ENCODE measurements at places on chromosomes 3 and 15.
A peak's percentile ranks its signal among the peaks of the same experiment; 100 is the strongest.

GRCh38 chr3:127383656-127384179, 95.9 kb upstream of the PRR20G start:
- DNase-seq: no peak

DNA sequence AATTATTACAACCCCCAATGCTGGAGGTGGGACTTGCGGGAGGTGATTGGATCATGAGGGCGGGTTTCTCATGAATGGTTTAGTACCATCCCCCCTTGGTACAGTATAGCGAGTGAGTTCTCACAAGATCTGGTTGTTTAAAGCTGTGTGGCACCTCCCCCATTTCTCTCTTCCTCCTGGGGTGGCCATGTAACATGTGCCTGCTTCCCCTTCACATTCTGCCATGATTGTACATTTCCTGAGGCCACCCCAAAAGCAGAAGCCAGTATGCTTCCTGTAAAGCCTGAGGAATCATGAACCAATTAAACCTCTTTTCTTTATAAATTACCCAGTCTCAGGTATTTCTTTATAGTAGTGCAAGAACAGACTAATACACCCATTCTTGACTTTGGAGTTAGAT, 20.3 kb upstream of the PROK2 start:
- DNase-seq: no peak

DNA sequence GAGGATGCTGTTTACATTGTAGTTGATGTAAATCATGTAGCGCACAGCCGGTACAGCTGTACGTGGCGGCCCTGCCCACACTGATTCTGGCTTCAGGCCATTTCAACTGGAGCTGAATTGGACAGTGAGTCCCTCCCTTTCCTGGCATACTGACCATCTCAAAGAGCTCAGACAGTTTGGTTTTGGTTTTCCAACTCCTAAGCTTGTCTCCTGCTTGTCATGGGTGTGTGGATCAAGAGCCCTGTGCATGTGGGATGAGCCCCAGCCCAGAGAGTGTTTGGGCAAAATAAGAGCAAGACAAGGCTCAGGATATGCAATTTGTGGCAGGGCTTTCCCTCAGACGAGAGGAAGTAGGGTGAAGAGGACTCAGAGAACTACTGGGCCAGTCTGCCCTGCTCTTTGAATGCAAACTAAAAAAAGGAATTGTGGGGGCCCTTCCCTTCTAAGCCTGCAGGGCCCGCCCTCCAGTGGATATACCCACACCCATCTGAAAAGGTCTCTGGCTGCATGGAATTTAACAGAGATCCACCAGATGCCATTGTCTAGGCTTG, 13.3 kb downstream of the ITGA11 start:
- no peak for DNase-seq

- no peak for DNase-seq
Observed at GRCh38 chr3:127847236-127847720, 25.0 kb upstream of the MGLL start.

GRCh38 chr3:124861041-124861440, 26.1 kb downstream of the ITGB5 start:
- DNase-seq: no peak

DNA sequence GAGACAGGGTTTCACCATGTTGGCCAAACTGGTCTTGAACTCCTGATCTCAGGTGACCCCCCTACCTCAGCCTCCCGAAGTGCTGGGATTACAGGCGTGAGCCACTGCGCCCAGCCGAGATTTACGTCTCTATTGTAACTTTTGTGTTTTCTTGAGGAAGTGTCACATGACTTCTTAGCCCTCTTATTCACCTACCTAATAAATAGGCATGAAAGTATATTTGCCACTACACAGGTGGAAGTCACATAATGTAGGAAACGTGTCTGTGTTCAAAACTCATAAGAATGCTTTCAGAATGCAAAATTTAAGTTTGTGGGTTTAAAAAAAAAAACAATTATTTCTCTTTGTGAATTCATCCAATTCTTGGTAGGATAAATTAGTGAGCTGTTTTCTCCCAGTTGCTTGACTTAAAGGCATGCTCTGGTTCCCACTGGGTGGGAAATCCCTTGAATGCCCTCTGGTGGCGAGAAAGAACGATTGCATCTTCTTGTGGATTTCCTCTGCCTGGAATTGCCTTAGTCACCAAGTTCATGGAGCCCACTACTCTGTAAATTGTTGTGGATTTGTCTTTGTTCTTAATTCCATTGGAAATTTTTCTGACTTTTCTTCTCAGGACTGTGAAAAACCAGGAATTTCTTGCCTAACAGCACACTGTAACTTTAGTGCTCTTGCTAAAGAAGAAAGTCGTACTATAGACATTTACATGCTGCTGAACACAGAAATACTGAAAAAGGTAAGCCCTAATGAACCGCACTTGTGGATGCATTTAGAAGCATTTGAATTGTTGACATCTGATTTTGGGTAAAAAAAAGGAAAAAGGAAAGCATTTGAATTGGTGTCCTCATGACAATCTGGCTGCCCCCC, 82.2 kb upstream of the CTDSPL start:
- peak; percentile 41 for DNase-seq

DNA sequence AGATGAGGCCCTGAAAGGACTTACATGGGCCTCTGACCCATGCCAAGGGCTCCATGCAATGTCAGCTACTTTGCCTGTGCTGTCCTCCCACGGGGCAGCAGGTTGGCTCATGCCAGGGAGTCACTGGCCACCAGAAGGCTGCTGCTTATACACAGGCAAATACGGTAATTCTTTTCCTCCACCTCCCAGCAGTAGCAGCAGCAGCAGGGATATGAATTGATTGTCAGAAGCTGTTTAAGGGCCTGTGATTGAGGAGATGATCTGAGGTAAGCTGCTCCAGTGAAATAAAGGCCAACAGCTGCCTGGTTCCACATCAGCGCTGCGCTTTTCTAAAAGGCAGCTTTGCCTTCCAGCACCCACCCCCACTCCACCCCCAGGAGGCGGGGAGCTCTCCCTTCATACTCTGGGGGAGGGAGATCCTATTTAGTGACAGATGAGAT, 250.5 kb downstream of the SHQ1 start:
- DNase-seq: no peak

GRCh38 chr3:57078344-57078634, 17.8 kb downstream of the SPATA12 start:
- DNase-seq: peak; percentile 13

DNA sequence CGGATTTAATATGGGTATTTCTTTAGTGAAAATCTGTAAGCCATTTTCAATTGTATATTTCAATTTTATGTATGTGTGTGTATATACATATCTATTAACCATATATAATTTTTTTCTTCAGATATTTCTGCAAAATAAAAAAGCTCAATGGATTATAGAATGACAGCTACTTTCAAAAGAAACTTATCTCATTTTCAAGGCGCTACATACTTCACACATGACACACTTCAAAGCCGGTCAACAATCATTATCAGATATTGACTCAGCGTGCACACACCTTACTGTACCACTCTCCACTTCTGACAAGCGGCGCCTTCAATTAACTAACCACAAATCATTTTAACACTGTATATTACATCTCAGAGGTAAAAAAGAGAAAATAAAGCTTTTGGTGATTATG, 39.6 kb downstream of the ATP13A3 start:
- no peak for DNase-seq

DNA sequence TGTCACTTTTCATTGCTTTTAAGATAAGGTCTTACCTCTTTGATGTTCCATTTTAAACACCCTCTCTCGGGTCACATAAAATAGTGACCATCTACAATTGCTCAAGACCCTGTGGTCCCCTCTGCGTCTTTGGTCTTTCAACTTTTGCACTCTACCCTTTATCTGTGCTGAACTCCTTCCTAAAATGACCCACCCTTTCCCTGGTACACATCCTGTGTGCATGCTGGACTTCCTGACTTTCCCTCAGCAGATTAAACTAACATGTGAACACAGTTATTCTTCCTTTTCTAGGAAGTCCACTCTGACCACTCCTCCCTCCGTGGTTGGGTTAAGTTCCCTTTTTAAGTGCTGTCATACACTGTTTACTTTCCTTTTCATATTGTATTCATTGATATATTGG, 414.2 kb downstream of the GABRB3 start:
- DNase-seq: no peak
